Effector memory CD4-positive, alpha-beta T cell (primary cell): ENCODE measurements at places on chromosomes 1 and 21.
A peak's percentile ranks its signal among the peaks of the same experiment; 100 is the strongest.

DNA sequence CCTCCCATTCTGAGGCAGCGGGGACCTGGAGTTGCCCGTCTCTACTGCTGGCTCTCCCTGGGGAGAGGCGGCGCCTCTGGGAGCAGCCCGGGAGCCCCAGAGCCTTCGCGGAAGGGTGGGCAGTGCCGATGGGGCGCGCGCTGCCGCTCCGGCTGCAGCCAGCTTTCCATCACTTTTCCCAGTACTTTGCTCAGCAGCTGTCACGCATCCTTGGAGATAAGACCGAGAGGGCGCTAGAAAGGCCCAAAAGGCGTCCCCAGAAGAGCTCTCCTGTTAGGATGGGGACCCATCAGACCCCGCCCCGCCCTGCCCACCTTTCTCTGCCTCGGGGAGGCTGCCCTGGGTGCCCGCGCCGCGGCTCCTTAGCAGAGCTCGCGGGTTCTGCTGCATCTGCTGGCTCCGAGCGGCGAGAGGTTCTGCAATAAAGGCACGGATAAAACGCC lies 534 bp downstream of the KCNH1 start:
- no peak for DNase-seq

- DNase-seq: no peak
Observed at GRCh38 chr21:18771845-18772380, 368.3 kb upstream of the TMPRSS15 start.

DNA sequence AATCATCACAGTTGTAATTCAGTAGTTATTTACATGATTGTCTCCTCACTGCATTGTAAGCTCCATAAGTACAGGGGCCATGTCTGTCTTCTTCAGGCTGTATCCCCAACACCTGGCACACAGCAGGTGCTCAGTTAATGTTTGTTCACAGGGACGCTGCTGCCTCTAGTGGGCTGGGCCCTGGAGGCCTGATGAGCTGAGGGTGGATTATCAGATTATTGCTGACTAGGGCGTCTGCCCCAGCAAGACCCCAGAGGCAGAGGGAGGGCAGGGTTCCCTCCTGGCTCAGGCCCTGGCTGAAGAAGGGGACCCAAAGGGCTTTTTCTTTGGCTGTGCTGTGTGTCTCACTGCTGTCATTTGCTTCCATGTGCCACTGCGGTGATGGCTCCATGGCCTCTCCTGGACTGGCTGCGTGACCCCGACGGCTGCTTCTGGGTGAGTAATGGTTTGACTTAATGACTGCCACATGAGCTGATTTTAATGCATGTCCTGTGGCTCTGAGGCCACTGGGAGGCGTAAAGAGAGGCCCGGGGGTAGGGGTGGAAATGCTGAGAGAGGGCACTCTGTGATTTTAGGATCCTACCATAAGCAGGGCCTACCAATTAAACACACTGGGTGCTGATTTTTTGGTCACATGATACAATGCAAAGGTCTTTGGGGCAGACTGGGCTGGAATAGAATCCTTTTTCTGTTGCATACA lies 20.8 kb upstream of the EPB41 start:
- DNase-seq: no peak

GRCh38 chr1:5992814-5993555 lies 760 bp upstream of the NPHP4 start:
- no peak for DNase-seq

- DNase-seq: no peak
Observed at GRCh38 chr1:94888201-94888600, 38.7 kb downstream of the CNN3 start.

DNA sequence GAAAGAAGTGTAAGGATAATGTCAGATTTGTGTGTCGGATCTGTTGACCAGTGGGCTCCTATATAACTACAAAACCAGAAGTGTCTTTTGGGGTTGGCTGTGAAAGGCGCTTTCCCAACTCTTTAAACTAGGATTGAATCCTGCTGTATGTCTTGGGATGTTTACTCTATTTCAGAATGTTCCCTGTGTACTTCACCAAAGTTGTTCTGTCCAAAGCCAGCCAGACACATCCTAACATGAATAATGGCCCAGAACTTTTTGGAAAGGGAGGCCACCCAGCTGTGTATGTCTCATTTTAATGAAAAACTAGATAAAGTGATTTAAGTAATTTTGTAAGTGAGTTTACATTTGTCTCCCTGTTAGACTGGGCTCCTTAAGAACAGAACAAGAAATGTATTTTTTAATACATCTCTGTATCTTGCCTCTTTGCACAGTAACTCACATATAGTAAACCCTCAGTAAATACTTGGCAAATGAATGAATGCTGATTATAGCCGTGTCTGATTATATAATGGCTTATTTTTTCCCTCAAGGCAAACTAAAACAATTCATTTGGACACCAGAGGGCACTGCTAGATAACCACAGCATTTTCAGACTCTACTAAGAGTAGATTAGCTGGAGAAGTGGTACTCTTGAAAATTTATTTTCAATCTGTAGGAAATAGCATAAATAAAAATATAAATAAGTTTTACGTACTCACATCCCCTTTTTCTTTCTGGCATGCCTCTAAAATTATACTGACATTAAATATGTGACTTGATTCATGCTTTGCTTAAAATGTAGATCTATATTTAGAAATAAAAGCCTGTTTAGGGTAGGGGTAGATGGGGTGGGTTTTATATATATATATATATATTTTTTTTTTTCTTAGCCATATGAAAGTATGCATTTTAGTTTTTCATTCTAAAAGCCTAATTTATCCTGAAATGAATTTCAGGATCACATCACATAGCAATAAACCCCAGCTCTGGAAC lies 23.8 kb downstream of the TSEN15 start:
- no peak for DNase-seq

DNA sequence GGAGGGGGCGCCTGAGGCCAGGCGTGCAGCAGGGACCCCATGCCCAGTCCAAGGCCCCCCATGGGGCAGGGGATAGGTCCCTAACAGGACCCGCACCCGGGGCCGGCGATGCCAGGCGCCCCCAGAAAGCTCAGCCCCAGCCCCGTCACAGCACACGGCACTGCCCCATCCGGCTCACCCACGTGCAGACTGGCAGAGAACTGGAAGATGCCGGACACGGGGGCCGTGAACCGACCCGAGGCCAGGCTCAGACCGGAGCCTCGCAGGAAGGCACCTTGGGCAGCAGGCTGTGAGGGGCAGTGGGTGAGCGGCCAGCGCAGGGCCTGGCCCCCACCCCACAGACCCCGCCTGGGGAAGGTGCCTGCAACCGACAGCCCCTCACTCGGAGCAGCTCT lies 3.3 kb downstream of the C1QTNF12 start:
- no peak for DNase-seq

DNA sequence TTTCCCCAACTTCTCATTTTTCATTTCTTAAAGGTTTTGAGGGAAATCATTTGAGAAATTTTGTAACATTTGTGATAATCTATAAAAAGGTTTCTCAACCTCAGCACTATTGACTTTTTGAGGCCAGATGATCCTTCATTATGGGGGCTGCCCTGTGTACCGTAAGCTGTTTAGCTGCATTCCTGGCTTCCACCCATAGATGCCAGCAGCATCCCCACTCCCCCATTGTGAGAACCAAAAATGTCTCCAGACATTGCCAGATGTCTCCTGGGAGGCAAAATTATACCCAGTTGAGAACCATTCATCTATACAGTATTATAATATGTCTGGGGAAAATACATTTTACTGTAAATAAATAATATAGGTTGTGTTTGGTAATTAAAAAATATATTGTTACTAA lies 146.0 kb downstream of the PBX1 start:
- no peak for DNase-seq

- no peak for DNase-seq
Observed at GRCh38 chr1:204633665-204634064, 51.9 kb downstream of the LRRN2 start.

DNA sequence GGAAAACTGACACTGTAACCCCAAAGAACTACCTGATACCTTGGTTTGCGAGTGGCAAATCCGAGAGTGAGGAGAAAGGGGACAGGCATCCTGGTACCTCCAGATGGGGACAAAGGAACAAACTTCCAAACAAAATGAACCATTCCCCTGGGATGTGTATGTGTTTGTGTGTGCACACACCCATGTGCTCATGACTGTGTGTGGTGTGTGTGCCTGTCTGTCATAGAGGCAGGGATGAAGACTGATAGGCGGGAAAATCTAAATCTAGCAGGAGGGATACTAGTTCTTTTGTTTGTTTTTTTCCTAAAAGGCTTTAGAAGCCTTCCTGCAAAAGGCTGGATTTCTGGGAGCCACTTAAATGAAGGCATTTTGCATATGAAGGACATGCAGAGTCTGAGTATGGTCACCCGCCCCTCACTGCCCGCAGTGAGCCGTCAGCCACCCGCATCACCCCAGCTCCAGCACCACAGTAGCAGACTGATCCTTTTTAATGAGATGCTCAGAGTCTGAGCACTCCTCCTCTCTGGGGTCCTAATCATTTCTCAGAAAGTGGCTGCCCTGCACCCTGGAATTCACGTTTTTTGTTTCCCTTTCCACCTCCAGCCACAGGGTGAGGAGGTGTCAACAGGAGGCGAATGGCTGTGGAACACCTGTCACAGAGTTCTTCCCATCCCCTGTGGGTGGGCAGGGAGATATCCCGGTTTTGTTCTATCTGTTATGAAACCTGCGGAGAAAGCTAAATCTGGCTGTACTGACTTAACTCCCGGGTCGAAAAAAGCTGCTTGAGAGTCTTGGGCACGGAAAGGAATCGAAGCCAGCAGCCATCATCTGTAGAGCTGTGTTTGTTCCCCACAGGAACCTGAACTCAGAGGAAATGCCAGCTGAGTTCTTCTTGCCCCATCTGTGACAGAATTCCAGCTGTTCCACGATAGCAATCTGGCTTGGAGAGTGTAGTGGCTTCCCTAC lies 34.9 kb downstream of the UTP25 start:
- no peak for DNase-seq

- no peak for DNase-seq
Observed at GRCh38 chr1:106680216-106680615, 376.3 kb upstream of the PRMT6 start.

DNA sequence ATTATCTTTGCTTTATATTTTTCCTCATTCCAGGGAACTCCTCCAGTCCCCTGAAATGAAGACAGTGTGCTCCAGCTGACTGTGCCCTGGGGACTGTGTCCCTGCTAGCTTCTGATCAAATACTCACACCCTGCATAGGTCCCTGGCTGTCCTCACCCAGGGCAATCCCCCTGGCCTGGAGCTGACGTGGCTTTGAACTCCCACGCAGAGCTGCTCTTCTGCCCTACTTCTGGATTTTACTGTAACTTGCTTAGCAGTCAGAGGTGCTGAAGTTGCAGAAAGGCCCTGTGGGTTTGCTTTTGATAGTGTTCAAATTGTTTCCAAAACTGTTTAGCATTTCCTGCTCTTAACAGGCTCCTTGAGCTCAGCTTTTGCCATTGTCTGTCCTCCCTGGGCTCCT lies 186.5 kb downstream of the FASLG start:
- peak; percentile 39 for DNase-seq

DNA sequence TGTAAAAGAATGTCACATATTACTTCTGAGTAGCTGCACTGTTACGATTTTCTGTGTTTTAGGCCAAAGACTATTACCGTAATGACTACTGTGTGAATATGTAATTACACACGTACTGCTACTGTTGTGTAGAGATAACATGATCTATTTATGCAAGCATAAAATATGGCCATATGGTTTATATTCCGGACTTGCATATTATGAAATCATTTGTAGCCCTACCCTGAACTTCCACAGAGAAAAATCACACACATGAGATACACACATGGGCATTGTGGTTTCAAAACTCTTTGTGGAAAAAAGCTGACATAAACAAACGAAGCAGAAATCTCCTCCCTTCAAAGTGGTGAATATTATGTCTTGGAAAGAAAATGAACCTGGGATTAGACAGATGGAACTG lies 373.0 kb upstream of the ADAMTS5 start:
- DNase-seq: no peak

DNA sequence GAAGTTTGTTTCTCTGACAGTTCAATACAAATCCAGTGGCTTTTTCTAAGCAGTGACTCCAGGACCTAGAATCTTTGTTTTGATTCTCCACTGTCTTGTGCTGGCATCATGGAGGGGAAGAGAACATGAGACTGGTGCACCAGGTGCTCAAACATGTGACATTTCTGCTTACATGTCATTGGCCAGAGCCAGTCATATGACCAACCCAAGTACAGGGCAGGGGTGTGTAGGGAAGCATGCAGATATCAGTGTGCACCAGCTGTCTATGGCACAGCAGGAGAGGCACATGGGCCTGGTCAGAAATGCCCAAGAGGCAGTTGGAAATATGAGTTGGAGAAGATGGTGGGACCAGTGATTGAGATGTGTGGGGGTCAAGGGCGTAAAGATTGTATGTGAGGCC lies 297.0 kb downstream of the HHAT start:
- no peak for DNase-seq

DNA sequence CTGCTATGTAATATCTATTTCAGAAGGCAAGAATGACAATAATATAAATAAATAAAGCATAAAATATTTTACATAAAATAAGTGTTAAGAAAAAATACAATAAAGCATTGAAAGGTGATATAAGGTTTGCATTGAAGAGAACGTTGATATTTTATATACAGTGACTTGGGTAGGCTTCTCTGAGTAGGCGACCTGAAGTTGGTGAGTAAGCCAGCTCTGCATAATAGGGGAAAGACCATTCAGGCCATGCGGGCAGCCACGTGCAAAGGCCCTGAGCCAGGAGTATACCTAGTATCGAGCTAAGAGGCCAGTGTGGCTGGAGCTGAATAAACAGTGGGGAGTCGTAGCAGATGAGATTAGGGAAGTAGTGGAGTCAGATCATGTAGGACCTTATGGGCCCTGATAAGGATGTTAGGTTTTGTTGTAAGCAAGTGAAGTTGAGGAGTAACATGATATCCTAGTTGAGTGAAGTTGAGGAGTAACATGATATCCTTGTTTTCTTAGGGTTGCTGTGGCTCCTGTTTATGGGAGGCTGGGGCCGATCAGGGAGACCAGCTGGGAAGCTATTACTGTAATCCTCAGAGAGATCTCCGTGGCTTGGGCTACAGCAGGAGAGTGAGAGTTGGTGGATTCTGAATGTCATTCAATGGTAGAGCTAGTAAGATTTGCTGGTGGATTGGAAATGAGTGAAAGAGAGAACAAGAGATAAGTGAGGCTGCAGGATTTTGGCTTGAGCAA lies 22.0 kb downstream of the KCNK1 start:
- DNase-seq: no peak

GRCh38 chr1:38512789-38513188 lies 346.8 kb downstream of the RRAGC start:
- DNase-seq: no peak

DNA sequence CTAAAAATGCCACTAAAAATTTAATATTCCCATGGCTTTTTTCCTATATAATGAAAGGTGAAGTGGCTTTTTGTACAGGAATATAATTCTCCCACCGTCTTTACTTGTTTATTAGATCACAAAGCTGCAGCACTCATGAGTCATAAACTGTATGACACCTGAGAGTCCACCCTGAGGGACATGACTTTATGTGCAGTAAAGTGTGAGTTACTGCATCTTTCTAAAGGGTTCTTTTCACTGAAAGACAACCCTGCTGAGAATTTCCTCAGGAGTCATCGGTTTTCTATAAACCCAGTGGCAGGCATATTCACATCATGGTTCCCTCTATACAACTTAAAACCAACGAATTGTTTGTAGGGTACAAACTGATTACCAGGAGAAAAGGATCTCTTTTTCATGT lies 77.4 kb downstream of the APP start:
- DNase-seq: no peak

GRCh38 chr1:14304381-14304865 lies 294.1 kb upstream of the KAZN start:
- no peak for DNase-seq

- DNase-seq: no peak
Observed at GRCh38 chr1:90821152-90821787, 104.2 kb upstream of the BARHL2 start.
